ENCODE measurements at places on chromosomes 11 and 22.

DNA sequence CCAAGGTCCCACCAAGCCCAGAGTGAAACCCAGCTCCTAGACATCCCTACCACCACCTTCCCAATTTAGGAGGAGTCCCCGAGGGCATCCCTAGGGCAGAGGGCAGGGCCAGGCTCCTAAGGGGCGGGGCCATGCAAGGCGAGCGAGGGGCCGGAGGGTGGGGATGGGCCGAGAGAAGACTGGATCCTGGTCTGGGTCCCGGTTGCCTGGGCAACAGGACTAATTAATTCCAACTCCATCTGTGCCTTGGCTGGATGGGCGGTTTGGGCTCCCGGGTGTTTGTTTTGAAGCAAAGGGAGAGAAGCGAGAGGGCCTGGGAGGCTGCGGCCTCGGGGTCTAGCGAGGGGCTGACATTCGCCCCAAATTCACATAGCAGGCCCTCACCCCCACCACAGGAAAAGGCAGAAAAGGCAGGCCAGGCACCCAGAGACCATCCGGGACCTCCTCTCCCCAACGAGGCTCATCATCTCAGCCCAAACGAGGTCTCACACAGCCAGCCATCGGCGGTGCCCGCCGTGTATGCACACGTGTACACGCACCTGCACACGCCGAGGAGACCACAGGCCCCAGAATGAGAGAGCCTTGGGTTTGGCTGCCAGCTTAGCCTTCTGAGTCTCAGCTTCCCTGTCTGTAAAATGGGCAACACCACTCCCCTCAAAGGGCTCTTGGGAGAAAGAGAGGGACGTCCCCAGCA lies 23.9 kb downstream of the ELFN2 start:
- no peak for DNase-seq

DNA sequence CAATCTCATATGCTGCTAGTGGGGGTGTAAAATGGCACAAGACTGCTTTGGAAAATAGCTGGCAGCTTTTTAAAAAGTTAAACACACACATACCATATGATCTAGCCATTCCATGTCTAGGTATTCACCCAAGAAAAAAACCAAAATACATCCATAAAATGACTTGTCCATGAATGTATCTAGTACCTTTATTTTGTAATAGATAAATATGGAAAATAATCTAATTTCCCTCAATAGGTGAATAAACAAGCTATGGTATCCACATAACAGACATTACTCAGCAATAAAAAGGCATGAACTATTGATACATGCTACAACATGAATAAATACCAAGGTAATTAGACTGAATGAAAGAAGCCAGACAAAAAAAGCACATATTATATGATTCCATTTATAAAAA lies 22.9 kb downstream of the RNF141 start:
- no peak for DNase-seq

- no peak for DNase-seq
Observed at GRCh38 chr22:30245985-30246813, at the start of gene LIF. Gene LIF, minus strand, starts transcription at chr22:30246759. Its CDS starts 64 bp downstream, at chr22:30246695.

DNA sequence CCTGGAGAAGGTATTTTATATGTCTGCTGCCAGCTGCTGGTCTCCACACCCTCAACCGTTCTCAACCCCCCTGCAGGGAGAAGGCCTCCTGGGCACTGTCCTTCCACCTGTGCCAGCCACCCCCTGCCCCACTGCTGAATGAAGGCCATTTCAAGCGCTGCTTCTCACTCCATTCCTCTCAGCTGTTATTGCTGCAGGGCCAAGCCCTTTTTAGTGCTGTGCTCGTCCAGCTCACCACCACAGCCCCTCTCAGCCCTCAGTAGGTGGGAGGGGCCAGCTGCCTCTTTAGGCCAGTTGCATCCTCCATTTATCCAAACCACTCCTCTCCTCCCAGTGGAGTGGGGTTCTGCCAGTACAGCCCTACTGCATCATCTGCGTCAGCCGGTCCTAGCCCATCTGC lies 1.8 kb upstream of the WBP2NL start:
- DNase-seq: no peak

GRCh38 chr11:9076046-9076445 lies 15.4 kb downstream of the SCUBE2 start:
- DNase-seq: no peak

Data from H54 (cell line).